ENCODE measurements at places on chromosomes 1 and 21. TPM values are rescaled to one million over a fixed set of nuclear protein-coding genes. Genes with fewer than 3 reads are reported as not detected.
A peak's percentile ranks its signal among the peaks of the same experiment; 100 is the strongest.

SPATA46 gene
- total RNA-seq = not detected

SMIM34 gene
- 0.57 TPM for total RNA-seq

GRCh38 chr1:91502672-91503184 lies 2.1 kb downstream of the CDC7 start:
- H3K4me3 ChIP-seq = no peak overlapping the region
- DNase-seq = peak; percentile 61
- H3K4me1 ChIP-seq = peaks cover 24% of the 10 kb centered on the region
- no peak overlapping the region for H3K27ac ChIP-seq

DNA sequence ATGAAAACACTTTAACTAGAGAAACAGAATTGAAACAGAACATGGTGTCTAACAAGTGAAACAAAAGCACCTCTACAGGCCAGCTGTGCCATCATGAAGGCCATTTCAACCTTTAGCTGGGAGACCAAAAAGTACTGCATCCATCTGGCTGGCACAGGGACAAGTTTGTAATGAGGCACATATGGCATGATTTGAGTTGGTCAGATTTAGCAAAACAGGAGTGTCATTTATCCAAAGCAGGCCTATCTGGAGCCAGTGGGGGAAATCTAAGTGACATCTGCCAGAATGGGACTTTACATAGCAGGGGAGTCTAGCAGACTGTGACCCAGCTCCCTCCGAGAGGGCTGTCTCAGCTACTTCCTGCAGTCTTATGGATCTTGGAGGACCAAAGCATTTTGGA lies 51.9 kb downstream of the DNTTIP2 start:
- H3K4me3 ChIP-seq = no peak overlapping the region
- H3K27ac ChIP-seq = no peak overlapping the region
- H3K4me1 ChIP-seq = no peaks in the 10 kb centered on the region

IGSF3 gene
- 16.7 TPM for total RNA-seq

DNA sequence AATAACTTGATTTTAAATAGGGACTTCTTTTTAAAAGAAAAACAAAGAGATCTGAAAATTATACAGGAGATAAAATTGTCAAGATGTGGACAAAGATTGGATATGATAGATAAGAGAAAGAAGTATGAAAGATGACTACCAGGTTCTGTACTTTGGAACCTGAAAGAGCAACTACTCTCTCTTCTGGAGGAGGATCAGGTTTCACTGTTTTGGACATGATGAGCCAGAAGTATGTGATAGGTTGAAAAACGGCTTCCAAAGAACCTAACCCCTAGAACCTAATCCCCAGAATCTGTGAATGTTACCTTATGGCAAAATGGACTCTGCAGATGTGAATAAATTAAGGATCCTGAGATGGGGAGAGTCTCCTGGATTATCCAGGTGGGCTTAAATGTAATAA lies 26.2 kb downstream of the RSBN1 start:
- H3K4me3 ChIP-seq = no peak overlapping the region
- DNase-seq = no peak
- no peaks in the 10 kb centered on the region for H3K27me3 ChIP-seq
- no peak overlapping the region for H3K27ac ChIP-seq
- H3K36me3 ChIP-seq = no peaks in the 10 kb centered on the region

FMO2 gene
- total RNA-seq = 44.8 TPM

GRCh38 chr21:24259241-24259640 lies 1348.0 kb downstream of the MRPL39 start:
- H3K36me3 ChIP-seq = no peaks in the 10 kb centered on the region
- no peak overlapping the region for H3K27ac ChIP-seq
- DNase-seq = no peak

- no peaks in the 10 kb centered on the region for H3K27me3 ChIP-seq
- DNase-seq = no peak
- H3K27ac ChIP-seq = no peak overlapping the region
- H3K36me3 ChIP-seq = no peaks in the 10 kb centered on the region
- no peak overlapping the region for H3K4me3 ChIP-seq
Observed at GRCh38 chr1:228145463-228146416, 4.0 kb upstream of the GJC2 start.

C4BPA gene
- total RNA-seq = 203 TPM

GRCh38 chr1:97791251-97791650 lies 129.6 kb downstream of the DPYD start:
- no peaks in the 10 kb centered on the region for H3K27me3 ChIP-seq
- H3K27ac ChIP-seq = no peak overlapping the region
- H3K36me3 ChIP-seq = no peaks in the 10 kb centered on the region
- H3K4me1 ChIP-seq = no peaks in the 10 kb centered on the region
- DNase-seq = no peak

HAO2 gene
- not detected for total RNA-seq

GRCh38 chr1:20730690-20731056 lies 1.8 kb downstream of the SH2D5 start:
- peaks cover 8% of the 10 kb centered on the region for H3K4me1 ChIP-seq
- DNase-seq = no peak
- H3K27me3 ChIP-seq = no peaks in the 10 kb centered on the region
- no peak overlapping the region for H3K4me3 ChIP-seq
- no peak overlapping the region for H3K27ac ChIP-seq

- no peaks in the 10 kb centered on the region for H3K4me1 ChIP-seq
- H3K27ac ChIP-seq = no peak overlapping the region
- no peak for DNase-seq
- no peak overlapping the region for H3K4me3 ChIP-seq
Observed at GRCh38 chr1:98923667-98924066, 81.0 kb downstream of the PLPPR5 start.

Measured in lung (tissue), 17 donors.